ENCODE measurements at places on chromosomes 5 and 9.

DNA sequence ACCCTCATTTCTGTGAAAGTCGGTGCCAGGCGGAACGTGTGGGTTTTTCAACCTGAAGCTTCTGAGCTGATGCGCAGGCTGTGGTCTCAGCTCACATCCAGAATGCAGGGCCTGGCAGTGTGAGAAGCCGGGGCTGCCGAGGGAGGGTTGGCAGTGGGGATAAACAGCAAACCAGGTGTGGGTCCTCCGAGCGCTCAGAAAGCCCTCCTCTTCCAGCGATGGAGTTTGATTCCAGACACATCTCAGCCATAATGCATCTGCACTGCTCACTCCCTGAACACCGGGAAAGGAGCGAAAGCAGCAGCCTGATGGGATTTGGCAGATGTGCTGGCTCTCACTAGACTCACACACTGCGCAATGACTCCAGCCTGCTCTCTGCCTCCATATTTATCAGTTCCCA, 280.1 kb downstream of the HSPA4 start:
- no peak for DNase-seq

- DNase-seq, result peak; percentile 80
Measured at GRCh38 chr9:136545965-136546696, at the start of gene NOTCH1. TSS of gene NOTCH1 (minus strand) at chr9:136546048. CDS start at chr9:136545786, 262 bp downstream.

GRCh38 chr9:128160603-128160987, 530 bp downstream of the BBLN start:
- DNase-seq, result no peak

DNA sequence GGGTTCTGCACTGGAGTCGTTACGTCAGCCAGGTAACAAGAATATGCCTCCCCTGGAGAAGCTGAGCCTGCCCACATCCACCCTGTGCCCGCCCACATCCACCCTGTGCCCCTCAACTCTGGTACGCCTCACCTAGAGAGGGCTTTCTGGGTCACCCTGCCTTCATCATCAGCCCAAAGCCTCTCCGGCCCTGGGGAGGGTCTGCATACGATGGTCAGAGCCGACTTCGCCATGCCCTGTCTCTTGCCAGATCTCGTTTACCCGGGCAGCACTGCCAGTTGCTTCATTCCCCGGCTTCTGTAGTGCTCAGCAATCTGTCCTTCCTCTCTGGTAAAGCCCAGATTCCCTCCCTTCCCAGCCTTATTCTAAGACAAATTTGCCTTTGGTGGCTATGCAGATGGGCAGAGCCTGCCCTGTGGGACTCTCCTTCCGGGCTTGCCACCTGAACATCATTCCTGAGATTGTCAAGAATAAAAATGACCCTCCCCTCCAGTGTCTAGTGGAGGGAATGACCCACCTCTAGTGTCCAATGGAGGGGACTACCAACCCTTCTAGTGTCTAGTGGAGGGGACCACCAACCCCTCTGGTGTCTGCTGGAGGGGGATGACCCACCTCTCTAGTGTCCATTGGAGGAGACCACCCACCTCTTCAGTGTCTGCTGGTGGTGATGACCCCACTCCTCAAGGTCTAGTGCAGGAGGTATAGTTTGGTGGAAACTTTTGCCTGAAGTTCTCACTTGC, 3.4 kb downstream of the PLEKHG4B start:
- no peak for DNase-seq

DNA sequence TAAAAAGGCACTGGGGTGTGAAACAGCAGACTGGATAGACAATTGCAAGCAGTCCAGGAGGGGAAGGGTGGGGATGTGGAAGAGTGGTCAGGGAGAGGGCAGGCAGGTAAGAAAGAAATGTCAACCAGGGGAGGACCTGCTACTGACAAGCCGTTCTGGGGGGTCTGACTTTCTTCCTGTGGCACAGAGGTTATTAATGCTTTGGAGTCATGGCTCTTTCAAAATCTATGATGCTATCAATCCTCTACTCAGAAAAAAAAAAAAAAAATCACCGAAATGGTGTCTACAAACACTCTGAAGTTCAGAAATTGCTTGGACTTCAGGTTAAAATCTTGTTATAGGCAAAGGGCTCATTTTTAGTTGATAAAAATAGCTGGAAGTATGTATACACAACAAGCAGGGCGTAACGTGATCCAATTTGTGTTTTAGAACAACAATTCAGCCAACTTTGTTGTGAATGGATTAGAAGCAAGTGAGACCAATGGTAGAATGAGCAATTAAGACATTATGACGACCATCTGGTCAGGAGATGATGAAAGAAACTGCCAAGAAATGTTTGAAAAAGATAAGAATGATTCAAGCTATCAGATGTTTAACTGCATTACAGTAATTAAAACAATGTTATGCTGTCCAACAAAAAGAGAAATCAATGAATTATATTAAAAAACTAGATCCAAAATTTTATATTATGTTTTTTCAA, 255.2 kb downstream of the DEPDC1B start:
- DNase-seq, result no peak

DNA sequence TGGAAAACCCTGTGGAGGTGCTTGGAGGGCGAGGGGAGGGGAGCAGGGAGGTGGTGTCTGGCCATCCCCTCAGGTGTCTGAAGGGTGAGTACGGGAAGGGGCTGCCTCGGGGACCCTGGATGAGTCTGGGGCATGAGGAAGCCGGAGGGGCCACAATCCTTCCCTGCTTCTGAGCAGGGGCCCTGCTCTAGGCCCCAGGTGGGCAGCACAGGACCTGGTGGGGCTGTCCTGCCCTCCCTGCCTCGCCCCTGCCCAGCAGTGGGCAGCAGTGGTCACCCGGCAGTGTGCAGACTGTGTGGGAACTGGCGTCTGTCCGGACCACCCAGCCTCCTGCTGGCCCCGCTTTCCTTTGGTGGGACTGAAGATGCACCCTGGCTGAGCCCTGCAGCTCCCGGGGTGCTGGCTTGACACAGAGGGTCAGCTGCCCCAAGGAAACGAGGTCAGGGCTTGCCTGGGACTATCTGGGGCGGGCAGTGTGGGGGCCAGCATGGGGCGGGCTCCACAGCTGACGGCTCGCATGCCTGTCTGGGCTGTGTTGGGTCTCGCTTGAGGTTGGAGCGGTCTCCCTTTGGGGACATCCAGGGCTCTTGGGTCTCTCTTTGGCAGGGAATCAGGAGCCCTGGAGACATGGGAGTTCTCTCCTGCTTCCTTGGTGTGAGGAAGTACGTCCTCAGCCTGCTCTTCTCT, 26.1 kb downstream of the RXRA start:
- no peak for DNase-seq

DNA sequence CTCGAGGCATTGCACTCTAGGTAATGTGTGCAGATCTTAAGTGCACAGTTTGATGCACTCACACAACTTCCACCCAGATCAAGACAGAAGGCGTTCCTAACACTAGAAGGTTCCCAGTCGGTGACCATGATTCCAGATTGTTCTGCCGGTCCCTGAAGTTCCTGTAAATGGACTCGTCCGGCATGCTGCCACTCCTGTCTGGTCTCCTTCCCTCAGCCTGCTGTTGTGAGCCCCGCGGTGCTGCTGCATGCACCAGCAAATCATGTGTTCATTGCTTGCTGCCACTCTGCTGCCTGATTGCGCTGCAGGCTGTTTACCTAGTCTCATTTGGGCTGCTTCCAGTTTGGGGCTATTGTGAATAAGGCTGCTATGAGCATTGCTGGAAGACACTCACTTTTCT, 11.5 kb downstream of the STKLD1 start:
- DNase-seq, result no peak

GRCh38 chr5:106827061-106827460, 843.7 kb downstream of the EFNA5 start:
- no peak for DNase-seq

- DNase-seq, result no peak
Measured at GRCh38 chr5:180463216-180463900, 30.8 kb upstream of the CNOT6 start.

DNA sequence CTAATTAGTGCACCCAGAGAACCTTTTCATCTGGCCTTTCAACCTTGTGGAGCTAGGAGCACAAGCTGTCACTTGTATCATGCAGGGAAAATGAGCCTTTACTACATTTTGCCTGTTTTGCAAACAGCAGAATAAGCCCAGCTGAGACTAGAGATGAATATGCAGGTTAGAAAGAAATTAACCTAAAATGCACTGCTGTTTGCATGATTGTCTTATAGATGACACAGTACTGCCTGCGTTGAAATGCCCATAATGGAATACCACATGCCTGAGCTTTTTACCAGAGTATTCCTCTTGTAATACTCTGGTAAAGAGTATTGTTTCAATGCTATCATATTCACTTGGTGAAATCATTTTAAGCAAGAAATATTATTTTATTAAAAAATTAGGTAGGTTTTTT, 90.7 kb downstream of the SNX24 start:
- DNase-seq, result no peak

DNA sequence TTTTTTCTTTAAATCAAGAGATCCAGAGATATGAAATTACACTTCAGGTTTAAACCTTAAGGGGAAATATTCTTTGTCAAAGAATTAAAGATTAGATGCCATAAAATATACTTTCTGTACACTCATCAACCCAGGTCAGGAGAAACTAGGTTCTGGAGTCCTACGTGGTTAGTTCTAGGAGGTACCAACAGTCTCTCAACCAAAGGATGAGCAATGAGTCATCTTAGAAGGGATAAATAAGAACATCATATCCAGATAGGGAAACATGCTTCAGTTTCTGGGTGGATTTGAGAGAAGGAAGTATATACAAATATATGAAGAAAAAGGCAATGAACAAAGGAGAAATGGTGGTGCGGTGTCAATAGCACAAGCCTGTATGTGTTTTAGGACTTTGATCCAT, 98.2 kb downstream of the CSNK1G3 start:
- no peak for DNase-seq

DNA sequence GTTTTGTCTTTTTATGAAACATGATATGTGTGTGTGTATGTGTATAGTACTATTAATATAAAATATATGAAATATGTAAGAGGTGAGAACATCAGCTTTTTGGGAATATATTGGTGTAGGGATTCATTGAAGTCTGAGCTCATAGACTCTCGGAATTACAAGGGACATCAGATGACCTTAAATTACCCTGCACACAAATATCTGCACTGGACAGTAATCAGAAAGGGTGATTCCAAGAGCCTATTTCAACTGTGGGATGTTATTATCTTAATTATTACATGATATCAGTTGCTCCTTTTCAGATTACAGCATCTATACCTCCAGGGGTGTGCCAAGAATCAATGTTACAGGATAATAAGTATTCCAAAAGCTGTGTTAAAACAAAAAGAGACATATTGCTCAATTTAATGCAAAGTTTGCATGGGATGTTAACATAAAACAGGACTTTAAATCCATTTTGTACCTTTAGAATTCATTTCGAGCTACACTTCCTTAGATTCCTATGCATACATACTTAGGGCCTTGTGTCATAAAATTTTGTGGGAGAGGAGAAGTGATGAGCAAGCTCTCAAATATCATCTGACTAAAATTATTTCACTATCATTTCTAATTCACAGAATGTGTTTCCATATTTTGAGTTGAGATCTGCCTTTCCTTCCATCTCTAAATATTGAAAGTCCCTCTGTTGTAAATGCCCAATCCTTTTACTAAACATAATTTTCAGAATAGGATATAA, 365.2 kb downstream of the BRINP1 start:
- no peak for DNase-seq

- DNase-seq, result peak; percentile 84
Measured at GRCh38 chr5:67206929-67207328, 10.3 kb upstream of the CD180 start.

GRCh38 chr9:108688051-108688450, 167.7 kb downstream of the ACTL7B start:
- DNase-seq, result no peak

GRCh38 chr5:140631831-140632365, 1.1 kb downstream of the CD14 start:
- no peak for DNase-seq

DNA sequence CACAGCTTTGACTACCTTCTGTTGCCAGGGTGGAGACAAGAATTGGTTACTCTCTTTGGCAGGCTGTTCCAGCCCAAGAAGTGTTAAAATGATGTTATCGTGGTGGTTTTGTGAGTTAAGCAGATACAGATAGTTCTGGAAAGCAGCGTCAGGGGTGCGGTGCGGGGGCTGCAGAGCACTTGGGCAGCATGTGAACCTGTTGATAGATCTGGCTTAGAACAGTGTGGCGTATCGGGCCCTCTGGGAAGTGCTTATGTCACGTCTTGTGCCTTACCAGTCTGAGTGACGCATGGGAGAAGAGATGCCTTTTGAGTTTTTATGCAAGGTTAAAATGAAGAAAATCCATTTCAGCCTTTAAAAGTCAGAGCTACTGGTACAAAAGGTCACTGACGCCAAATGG, 152.5 kb downstream of the PRKACG start:
- DNase-seq, result no peak

- DNase-seq, result no peak
Measured at GRCh38 chr5:56632199-56632598, 183.2 kb upstream of the MAP3K1 start.

- DNase-seq, result no peak
Measured at GRCh38 chr5:101717721-101718120, 578.4 kb downstream of the SLCO4C1 start.

DNA sequence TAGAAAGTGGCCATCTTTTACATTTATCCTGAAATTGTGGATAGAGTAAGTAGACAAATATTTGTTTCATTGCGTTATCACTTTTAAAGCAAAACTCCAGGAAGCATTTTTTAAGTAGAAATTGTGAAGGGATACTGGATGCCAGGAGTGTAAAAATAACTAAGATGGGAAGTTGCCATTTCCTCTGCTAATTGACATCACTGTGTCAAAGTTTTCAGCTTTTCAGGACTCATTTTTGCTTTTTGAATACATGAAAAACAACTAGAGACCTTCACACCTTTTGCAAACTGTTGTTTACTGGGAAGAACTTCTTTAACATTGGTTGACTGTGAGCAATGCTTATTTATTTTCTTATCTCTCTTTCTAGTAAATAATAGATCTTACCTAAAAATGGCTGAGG, 337.5 kb downstream of the NR2F1-AS1 start:
- no peak for DNase-seq

GRCh38 chr5:172165465-172165864, 22.6 kb downstream of the STK10 start:
- DNase-seq, result no peak

DNA sequence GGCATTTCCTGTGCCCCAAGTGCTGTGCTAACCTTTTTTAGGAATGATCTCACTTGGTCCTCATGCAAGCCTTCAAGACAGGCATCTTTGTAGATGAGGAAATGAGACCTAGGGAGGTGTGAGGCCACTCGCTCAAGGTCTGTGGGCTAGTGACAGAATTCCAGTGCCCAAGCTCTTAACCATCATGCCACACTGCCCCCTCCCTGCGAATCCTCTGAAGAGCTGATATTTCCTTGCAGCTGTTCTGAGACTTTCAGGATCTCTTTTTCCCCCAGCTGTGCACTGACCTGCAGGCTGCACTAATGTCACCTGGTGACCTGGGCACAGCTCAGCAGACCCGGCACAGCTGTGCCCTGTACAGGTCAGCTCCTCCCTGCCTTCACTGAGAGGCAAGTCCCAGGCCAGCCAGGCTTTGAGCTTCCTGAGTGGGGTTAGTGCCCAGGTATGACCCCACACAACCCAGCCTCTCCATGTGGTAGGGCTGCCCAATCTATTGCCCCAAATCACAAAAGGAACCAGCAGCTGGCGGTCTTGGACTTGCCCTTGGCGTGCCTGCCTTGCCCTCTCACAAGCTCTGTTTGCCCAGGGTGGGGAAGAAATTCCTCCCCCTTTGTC, 32.7 kb downstream of the MORN5 start:
- no peak for DNase-seq
